ENCODE measurements at places on chromosomes 13 and 19.

- peak; percentile 94 for DNase-seq
Measured at GRCh38 chr13:75480671-75481175, 1.2 kb downstream of the TBC1D4 start.

- DNase-seq, result no peak
Measured at GRCh38 chr13:36131931-36132297, 732 bp upstream of the DCLK1 start.

DNA sequence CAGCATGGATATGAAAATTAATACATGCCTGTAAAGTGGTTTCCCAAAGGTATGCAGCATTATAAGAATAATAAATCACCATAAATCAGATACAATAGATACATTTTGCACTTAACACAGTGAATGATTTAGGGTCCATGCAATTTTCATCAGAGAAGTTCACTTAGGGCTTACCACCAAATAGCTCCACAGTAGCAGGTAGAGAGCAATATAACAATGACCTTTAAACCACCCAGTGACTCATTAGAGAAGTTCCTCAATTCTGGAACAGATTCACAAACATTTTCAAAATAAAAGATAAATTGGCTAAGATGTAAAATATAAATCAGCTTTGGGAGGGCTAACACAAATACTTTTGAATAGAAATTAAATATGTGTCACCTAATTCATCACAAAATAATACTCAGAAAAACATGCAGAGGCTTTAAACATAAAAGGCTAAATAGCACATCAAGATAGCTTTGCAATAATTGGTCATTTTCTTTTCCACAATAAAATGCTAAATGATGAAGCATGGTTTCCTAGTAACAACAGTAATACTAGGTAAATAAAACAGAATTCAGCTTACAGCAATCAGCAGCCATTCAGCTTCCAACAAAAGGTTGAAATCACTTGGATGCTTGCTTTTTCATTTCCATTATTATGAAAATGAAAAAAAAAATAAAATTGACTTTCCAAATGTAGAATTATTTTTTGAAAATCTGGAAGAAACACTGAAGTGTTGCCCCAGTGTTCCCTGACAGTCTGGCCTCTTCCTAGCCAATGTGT is 84.3 kb upstream of the NBEA start:
- DNase-seq, result no peak

DNA sequence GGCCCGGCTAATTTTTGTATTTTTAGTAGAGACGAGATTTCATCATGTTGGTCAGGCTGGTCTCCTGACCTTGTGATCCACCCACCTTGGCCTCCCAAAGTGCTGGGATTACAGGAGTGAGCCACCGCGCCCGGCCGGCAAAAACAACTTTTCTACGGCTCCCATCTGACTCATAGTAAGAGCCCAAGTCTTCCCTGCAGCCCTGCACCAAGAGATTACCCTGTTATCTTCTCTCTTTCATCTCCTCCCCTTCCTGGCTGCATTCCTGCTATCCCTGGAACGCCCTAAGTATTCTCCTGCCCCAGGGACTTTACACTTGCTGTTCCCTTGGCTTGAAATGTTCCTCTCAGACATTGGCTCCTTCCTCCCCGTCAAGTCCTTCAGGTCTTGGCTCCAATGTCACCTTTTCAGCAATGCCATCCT is 6.6 kb downstream of the AP2S1 start:
- DNase-seq, result no peak

DNA sequence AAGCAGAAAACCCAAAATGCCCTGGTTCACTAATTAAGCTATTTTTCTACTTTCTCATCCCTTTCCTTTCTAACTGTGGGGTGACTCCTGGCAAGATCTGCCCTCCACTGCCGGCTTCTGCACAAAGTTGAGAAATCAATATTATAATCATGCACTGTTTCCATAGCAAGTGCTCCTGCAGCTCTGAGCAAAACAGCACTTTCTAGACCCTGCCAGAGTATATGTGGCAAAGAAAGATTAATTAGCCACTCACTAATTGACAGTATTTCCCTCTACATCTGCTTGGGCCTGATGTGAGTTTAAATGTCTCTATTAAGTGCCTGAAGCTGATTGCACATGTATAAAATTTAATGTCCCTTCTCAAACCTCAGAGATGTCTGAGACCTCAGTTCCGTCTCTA is 39.5 kb upstream of the FAM216B start:
- DNase-seq, result no peak

GRCh38 chr13:112843392-112844111 is 125.5 kb upstream of the MCF2L start:
- no peak for DNase-seq

- DNase-seq, result no peak
Measured at GRCh38 chr19:6250024-6250615, 29.7 kb downstream of the MLLT1 start.

GRCh38 chr19:29499921-29500590 is 25.7 kb upstream of the VSTM2B start:
- DNase-seq, result no peak

DNA sequence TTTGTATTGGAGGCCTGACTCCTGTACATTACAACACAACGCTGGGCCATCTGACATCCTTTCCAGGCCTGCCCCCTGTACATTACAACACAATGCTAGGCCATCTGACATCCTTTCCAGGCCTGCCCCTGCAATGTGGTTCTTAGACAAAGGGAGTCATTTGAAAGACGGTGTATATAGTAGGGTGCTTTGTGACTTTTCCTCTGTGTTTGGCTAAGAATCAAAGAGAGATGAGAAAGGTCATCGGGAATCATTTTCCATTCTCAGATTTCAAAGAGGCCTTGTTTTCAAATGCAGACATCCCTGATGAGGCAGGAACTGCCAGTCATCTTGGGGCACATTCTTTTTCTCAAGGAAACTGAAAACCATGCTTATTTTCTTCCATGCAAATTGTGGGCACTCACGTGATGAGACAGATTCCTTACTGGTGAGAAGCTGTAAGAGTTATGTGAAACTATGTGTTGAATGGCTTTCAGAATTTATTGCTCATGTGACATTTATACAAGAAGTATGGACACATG is 551.6 kb downstream of the MYO16 start:
- DNase-seq, result peak; percentile 67

- DNase-seq, result no peak
Measured at GRCh38 chr13:111327730-111328573, 7.5 kb downstream of the TEX29 start.

DNA sequence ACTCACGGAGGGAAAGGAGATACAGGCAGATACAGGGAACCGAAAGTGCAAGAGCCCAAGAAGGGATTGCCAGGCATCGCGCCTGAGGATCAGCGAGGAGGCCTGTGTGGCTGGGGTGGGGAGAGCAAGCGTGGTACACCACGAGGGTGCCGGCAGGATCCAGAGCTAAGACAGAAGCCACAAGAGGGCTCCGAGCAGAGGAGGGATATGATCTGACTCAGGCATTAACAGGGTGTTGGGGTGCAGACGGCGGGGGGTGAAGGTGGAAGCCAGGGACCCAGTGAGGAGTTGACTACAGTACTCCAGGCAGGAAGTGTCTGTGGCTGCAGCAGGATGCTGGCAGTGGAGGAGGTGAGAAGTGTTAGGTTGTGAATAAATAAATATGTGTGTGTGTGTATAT is 5.4 kb upstream of the PPP1R37 start:
- no peak for DNase-seq

GRCh38 chr13:50951366-50951765 is 41.8 kb downstream of the RNASEH2B start:
- DNase-seq, result no peak

GRCh38 chr13:41541142-41541938 is 84.0 kb downstream of the RGCC start:
- DNase-seq, result no peak

DNA sequence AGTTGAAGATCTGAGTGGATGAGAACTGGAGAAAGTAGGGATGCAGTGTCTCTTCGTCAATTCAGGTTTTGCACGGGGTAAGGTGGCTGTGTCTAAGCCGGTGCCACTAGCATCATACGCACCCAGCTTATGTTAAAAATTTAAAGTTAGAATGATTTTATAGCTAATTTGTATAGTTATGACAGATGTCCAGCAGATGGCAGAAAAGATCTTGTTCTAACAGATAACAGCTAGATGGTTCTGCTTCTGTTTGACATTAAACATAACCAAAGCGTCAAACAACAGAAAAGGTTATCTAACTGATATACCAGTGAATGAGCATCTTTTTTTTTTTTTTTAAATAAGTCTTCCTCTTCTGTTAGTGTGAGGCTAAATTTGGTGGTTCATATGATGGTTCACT is 18.8 kb upstream of the EDDM13 start:
- DNase-seq, result peak; percentile 76

- DNase-seq, result no peak
Measured at GRCh38 chr13:20824762-20825476, 51.2 kb upstream of the EEF1AKMT1 start.

DNA sequence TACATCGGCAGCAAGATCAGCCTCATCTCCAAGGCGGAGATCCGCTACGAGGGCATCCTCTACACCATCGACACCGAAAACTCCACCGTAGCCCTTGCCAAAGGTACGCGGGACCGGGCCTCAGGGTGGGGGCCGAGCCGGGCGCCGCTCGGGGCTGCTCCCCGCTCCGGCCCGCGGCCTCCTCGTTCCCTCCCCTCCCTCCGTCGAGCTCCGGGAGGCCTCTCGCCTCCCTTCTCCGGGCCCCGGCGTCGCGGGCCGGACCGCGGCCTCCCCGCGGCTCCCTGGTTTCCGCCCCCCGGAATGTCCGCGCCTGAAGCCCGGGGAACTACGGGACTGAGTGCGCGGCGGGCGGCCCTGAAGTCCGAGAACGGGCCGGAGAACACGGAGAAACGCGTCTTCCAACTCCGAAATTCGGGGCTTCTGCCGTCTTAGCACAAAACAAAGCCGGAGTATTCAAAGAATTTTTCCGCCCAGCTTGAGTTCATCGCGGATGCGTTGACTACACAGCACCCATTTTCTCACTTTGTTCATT is 423 bp downstream of the LSM14A start:
- no peak for DNase-seq

DNA sequence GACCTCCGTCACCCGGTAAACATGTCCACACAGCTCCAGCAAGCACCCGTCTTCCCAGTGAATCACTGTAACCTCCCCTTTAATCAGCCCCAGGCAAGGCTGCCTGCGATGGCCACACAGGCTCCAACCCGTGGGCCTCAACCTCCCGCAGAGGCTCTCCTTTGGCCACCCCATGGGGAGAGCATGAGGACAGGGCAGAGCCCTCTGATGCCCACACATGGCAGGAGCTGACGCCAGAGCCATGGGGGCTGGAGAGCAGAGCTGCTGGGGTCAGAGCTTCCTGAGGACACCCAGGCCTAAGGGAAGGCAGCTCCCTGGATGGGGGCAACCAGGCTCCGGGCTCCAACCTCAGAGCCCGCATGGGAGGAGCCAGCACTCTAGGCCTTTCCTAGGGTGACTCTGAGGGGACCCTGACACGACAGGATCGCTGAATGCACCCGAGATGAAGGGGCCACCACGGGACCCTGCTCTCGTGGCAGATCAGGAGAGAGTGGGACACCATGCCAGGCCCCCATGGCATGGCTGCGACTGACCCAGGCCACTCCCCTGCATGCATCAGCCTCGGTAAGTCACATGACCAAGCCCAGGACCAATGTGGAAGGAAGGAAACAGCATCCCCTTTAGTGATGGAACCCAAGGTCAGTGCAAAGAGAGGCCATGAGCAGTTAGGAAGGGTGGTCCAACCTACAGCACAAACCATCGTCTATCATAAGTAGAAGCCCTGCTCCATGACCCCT is 9.0 kb upstream of the CEACAM5 start:
- peak; percentile 36 for DNase-seq

- no peak for DNase-seq
Measured at GRCh38 chr19:40282920-40283319, 2.2 kb downstream of the AKT2 start.

GRCh38 chr13:91162589-91162988 is 184.9 kb upstream of the MIR17HG start:
- no peak for DNase-seq

- DNase-seq, result no peak
Measured at GRCh38 chr19:58385891-58386575, 1.0 kb upstream of the RPS5 start.

DNA sequence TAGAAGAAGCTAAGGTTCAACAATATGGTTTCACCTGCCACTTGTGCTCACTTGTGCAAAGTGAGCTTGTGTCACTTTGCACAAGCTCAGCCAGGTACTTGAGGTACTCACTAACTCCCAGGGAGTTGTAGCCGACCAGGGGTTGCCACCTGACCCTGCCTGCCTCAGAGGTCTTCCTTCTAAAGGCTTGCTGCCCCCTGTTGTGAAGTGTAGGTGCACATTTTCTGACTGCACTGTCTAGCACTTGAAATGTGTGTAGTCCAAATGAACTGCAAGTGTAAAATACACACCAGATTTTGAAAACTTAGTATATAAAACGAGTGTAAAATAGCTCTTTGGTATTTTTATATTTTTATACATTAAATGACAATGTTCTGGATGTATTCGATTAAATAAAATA is 230.8 kb downstream of the DLEU7 start:
- DNase-seq, result no peak

- DNase-seq, result no peak
Measured at GRCh38 chr19:52191951-52192350, 2.1 kb downstream of the PPP2R1A start.

DNA sequence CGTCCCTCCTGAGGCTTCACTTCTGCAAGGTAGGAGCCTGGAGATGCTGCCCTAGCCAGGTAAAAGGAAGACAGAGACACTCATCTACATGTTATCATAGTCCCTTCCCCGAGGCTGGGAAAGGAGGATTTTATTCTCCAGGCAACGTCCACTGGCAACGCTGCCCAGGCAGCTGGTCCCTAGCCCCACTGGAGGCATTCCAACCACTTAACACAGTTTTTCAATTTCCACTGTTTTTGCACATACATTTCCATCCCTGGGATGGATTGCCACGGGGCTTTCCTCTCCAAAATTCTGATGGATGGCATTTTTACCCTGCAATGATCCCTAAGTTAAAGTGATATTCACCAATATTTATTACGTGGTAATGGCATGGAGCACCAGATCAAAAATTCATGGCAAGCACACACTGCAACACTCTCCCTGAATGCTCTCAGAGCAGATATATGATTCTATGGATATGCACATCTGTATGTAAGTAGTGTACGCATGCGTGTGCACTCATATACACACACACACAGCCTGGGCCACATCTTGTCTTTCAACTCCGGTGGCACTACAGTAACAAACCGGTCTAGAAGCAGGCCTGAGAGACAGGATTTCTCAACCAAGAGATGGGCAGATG is 322.3 kb upstream of the TSHZ3 start:
- DNase-seq, result no peak

- no peak for DNase-seq
Measured at GRCh38 chr19:14035706-14036105, 4.1 kb downstream of the IL27RA start.
